ENCODE measurements at places on chromosomes 12 and 14. TPM values are rescaled to one million over a fixed set of nuclear protein-coding genes. Genes with fewer than 3 reads are reported as not detected.

The MYL2 gene
- not detected for total RNA-seq

- peak; percentile 59 for DNase-seq
Measured at GRCh38 chr14:81435391-81436295, 35.5 kb upstream of the STON2 start.

DNA sequence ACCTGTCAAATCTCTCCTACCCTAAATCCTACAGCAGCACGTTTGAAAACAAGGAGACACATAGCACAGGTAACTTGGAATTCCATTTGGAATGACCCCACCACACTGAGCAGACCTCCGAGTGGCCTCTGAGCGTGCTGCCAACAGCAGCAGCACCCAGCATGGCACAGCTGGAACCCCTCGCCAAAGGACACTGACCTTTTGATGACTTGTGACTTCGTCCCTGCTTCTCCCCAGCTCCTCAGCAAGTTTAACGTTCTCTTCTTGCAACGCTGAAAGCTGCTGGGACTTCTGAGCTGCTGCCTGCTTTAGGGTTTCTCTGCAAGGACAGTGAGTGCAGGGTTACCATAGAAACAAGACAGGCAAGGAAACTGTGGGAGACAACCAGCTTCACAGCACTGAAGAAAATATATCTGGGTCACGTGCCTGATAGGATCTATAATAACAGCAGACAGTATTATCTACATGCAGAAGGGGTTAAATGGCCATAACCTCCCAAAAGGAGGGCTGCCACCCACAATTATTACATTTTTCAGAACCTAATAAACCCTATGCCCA, 43.3 kb upstream of the VPS33A start:
- no peak for DNase-seq

DNA sequence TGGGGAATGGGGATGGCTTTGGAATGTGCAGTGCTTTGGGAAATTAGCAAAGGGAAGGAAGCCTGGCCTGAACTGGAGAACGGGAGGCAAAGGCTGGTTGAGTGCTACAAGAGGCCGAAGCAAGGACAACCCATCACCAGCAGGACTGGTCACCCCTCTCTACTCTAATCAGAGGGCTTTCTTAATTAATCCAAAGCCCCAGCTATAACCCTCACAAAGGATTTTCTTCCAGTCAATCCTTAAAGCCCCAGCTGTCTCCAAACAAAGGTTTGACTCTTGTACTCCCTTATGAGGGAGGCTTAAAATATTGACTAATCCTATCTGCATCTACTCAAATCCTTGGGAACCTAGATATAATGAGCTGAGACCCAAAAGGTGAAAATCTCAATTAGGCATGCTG, 256.3 kb downstream of the NTF3 start:
- DNase-seq, result no peak

GRCh38 chr14:59148334-59148900, 40.0 kb upstream of the DAAM1 start:
- no peak for DNase-seq

- DNase-seq, result no peak
Measured at GRCh38 chr12:6442836-6443235, 1.9 kb upstream of the CD27 start.

DNA sequence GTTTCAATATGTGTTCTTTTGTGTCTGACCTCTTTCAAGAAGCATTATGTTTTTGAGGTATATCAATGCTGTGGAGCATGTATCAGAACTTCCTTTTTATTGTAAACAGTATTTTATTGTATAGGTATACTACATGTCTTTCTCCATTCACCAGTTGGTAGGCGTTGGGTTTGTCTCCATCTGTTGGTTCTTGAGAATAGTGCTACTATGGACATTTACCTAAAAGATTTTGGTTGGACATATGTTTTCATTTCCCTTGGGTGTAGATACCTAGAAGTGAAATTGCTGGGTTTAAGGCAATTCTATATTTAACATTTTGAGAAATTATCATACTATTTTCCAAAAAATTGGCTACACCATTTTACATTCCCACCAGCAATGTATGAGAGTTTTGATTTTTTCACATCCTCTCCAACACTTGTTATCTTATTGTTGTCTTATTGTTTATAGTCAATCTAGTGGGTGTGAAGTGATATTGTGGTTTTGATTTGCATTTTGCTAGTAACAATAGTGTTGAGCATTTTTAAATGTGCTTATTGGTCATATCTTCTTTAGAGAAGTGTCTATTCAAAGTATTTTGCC, 409.2 kb downstream of the IPO8 start:
- no peak for DNase-seq

DNA sequence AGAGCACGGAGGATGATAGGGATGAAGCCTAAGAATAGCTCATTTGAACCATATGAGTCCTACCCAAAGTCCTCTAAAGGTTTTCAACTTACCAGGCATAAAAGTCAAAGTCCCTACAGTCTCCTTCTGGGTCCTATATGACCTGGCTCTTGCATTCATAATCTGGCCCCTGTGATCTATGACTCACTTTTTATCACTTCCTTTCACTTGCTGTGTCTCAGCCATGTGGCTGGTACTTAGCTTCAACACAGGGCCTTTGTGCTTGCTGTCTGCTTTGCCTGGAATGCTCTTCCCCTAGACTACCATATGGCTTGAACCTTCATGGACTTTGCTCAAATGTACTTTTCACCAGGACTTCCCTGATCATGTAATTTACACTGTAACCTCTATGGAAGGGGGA, 137.6 kb upstream of the TMTC1 start:
- DNase-seq, result no peak

GRCh38 chr12:104695453-104696148, 238.9 kb downstream of the CHST11 start:
- DNase-seq, result peak; percentile 76

DNA sequence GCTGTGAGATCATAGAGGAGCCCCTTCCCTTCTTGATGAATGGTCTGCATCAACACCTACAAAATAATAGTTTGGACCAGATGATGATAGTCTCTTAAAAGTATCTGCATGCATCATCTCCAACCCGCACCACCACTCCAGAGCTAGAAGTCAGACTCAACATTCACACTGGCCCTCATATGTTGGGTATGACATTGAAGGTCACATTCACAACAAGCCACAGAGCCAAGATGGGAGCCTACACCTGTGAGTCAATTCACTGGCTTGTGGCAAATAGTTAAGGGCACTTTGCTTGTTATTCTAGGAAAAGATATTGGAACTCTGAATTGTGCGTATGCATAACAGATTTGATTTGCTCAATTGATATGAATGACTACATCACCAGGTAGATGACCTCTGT, 1197.9 kb downstream of the VRK1 start:
- DNase-seq, result no peak

The MTA1 gene
- total RNA-seq, result 75.2 TPM

The IGF1 gene
- 74.0 TPM for total RNA-seq

The PPP1R36 gene
- total RNA-seq, result 0.67 TPM

The SMCO2 gene
- not detected for total RNA-seq

The SIX6 gene
- not detected for total RNA-seq

The EPYC gene
- total RNA-seq, result not detected

DNA sequence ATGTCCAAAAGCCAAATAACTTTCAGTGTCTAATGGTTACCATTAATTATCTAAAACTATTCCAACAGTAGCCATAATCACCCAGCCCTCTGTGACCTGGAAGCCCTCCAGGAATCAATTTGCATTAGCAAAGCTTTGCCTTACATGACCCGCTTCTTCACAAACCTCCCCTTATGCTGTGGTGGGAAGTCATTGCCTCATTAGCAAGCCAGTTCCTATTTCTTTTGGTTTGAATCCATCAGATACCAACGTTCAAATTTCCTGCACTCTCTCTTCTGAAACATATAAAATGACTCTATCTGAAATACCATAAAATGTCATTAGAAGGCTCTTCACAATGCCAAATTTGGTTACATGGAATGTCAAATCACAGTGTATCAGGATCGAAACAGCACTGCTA, 268.3 kb upstream of the PRKD1 start:
- DNase-seq, result no peak

The PLEKHG7 gene
- total RNA-seq, result not detected

- no peak for DNase-seq
Measured at GRCh38 chr12:13318231-13319015, 121.9 kb downstream of the EMP1 start.

DNA sequence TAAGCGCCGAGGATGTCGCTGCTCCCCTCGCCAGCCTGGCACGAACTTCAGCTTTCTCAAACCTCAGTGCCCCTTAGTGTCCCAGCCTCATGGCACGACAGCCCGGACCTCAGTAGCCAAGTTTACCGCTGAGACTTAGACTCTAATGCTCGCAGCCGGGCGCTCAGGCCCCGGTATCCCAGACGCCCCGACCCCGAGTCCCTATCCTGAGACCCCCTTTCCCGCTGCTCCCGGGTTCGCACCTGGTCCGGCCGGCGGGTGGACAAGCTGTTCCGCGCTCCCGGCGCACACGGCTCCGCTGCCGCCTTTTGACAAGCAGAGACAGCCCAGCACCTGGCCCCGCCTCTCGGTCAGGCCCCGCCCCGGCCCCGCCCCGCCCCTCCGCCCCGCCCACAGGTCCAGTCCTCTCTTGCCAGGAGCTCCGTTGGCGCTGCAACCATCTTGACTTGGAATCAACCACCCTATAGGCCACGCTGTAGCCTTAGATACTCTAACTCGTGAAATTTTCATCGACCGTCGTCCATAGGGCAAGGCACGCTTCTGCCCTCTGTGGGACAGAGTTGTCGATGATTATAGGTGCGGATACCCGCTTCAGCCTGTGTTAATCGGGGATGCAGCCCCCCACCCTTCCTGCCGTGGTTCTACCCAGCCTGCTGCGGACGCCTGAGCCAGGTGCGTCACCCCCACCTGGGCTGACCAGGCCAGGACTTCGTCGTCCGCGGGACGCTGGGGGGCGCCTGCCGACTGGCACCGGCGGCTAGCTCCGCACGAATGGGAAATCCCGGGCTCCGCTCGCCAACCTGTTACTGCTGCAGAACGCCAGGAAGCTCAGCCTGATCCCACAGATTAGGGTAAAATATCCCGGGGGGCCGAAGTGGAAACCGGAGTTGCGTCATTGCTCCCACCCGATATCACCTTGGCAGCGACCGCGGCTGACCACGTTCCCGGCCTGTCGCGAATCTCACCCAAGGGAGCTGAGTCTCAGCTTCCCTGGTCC, at the start of gene VDR:
Gene VDR, minus strand, starts transcription at position 282 of the 997 bp plus-strand sequence. CDS start 25,881 bp downstream, outside the sequence.
- DNase-seq, result peak; percentile 85

GRCh38 chr12:6093764-6094163, 30.7 kb downstream of the VWF start:
- no peak for DNase-seq

The PLEKHA5 gene
- 48.6 TPM for total RNA-seq

The ETFBKMT gene
- total RNA-seq, result 9.8 TPM

The ARF6 gene
- 59.4 TPM for total RNA-seq

The OR4K14 gene
- total RNA-seq, result not detected

- DNase-seq, result peak; percentile 84
Measured at GRCh38 chr14:92686900-92687427, 61.5 kb downstream of the LGMN start.

The GLIPR1L1 gene
- total RNA-seq, result not detected

The FOXN4 gene
- total RNA-seq, result not detected

The DEGS2 gene
- total RNA-seq, result 2.1 TPM

DNA sequence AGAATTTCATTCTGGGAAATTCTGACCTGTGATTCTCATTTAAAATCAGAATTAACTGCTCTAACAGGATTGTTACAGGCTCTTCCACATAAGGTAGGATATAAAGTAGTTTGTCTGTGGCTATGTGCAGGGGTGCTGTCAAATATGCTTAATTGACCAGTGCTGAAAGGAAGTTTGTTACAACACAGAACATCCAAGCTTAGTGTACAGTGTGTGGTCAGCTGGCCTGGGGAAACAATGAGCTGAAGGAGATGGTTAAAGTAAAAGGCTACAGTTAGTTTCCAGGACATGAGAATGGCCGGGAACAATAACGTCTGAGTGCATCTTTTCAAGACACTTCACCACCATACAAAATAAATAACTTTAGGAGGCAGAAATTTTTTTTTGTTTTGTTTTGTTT, 68.0 kb downstream of the PKP2 start:
- no peak for DNase-seq

The SEC23A gene
- 66.5 TPM for total RNA-seq

DNA sequence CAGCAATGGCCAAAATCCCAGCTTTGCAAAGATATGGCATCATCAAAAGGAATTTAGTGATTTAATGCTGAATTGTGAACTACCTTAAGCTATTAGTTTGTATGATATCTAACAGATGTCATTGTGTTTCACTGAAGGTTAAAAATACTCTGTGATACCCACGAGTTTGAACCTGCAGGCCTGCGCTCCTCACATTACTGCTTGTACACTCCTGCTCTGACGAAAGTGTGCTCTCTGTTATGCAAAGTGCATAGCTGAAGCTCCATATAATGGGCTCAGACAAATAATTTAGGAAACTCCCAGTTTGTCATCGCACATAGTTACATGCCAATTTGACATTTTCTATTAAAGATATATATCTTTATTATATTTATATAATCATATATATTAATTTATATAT, 52.2 kb downstream of the SPPL3 start:
- no peak for DNase-seq

- DNase-seq, result no peak
Measured at GRCh38 chr12:47721431-47721973, 3.8 kb downstream of the ENDOU start.

The FGF23 gene
- not detected for total RNA-seq
